ENCODE measurements at places on chromosomes 16 and 17.

- DNase-seq, result no peak
These were observed 18.5 kb upstream of the NTN1 start for GRCh38 chr17:9002606-9003354.

- DNase-seq, result no peak
These were observed 15.0 kb downstream of the PITPNC1 start for GRCh38 chr17:67392111-67392510.

DNA sequence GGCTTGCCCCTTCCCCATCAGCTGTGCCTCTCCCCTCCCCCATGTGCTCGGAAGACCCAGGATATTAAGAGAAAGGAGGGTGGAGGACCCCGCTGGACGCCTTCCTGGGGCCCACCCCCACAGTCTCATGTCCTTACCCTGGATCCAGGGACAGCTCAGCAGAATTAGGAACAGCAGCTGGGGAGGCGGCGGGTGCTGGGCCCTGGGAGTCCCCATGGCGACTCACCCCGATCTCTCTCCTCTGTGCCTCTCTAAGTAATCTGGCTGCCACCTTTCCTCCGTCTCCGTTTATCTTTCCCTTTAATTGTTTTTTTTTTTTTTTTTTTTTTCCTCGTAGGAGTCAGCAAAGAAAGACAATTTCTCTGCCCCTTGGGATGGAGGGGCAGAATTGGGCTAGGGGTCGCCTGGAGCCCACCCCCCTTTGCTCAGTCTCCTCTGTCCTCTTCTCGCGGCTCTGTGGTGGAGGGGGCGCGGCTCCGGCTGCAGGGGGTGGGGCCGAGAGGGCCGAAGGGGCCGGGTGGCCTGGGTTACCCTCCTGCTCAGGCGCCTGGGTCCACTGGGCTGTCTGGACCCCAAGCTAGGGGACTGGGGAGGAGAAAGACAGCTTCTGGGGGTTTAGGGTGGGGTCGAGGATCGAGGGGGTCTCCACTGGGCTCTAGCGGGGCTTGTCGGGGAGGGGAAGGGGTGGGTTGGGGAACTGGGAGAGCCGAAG lies 390 bp downstream of the SEZ6L2 start:
- DNase-seq, result no peak

GRCh38 chr17:226108-227077 lies 44.9 kb upstream of the DOC2B start:
- no peak for DNase-seq

- DNase-seq, result no peak
These were observed 37.1 kb upstream of the MGAT5B start for GRCh38 chr17:76830987-76831715.

DNA sequence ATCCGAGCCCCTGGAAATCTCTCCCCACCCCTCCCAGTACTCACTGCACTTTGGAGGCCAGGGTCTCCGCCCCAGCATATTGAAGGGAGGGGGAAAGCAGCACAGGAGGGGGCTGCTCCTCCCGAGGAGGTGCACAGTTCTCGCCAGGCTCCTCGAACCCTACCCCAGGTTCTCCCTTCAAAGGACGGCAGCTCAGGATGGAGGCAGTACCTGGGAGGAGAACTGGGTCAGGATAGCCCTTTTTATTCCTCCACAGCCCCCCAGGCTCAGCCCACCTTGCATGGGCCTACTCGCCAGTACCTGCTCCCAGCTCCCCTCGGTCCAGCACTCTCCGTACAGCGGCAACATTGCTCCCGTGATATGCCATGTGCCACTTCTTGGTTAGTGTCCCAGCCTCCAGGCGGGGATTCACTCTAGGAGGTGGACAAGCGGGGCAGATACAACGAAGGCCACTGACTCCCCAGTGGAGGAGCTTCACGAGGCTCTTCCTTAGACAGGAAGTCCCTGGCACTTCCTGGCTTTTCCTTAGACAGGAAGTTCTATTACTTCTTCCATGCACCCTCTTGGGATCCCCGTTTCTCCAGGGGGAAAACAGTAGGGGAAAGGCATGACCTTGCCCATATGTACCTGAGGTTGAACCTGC lies 2.1 kb upstream of the GPS2 start:
- no peak for DNase-seq

GRCh38 chr16:68991075-68991474 lies 114.4 kb upstream of the HAS3 start:
- no peak for DNase-seq

DNA sequence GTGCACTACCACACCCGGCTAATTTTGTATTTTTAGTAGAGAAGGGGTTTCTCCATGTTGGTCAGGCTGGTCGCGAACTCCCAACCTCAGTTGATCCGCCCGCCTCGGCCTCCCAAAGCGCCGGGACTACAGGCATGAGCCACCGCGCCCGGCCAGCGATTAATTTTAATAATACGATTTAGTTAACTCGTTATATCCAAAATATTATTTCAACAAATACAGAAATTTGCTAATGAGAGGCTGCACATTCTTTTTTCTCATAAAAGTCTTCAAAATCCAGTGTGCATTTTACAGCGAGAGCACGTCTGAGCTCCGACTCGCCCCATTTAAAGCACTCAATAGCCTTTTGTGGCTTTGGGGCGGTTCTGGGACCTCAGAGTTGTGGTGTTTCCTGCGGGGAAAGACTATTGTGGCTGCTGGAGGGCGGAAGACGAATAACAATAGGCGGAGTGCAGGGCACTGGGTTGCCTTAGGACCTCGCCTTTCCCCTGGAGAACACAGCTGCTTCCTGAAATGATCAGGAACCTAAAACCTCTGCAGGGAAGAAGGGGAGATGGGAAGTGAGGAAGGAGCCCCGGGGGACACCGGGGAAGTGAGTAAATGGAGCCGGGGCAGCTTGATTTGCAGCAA lies 2.9 kb upstream of the ZSCAN10 start:
- no peak for DNase-seq

DNA sequence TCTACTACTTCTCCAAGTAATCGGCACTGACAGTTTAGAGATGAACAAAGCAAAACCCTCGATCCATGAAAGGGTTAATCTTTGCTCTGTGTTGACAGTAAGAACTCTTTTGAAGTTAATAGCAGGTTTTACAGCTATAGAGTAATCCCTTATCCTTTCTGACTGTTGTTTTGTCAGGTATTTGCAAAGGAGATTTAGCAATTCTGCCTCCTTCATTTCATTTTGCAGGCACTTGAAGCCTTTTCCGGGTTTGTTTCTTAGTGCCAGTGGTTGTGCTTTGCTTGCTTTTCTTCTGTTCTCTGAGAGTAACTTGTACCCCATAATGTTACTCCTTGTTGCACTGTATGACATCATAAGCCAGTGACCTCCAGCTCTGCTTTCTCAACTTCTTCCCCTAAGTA lies 64.5 kb downstream of the TANGO6 start:
- DNase-seq, result no peak

DNA sequence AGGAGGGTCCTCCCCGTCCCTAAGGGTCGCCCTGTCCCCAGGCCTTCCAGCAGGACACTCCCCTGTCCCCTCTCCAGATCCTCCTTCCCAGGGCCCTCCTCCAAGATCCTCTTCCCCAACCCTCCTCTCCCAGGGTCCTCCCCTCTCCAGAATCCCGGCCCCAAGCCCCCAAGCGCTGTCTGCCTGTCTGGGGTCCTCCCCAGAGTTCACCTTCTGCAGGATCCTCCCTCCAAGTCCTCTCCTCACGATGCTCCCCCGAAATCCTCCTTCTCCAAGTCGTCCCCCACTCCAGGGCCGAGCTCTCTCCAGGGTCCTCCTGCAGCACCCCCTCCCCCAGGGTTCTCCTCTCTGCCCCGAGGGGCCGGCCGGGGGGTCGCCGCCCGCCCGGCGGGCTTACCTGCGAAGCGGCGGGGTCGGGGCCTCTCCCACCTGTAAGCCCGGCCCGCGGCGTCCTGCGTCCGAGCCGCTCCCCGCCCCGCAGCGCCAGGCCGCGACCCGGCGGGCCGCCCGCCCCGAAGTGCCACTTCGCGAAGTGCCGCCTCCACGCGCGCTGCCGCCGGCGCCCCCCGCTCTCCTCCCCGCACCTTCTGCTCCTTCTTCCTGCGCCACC lies 678 bp upstream of the BAIAP2 start:
- DNase-seq, result no peak

DNA sequence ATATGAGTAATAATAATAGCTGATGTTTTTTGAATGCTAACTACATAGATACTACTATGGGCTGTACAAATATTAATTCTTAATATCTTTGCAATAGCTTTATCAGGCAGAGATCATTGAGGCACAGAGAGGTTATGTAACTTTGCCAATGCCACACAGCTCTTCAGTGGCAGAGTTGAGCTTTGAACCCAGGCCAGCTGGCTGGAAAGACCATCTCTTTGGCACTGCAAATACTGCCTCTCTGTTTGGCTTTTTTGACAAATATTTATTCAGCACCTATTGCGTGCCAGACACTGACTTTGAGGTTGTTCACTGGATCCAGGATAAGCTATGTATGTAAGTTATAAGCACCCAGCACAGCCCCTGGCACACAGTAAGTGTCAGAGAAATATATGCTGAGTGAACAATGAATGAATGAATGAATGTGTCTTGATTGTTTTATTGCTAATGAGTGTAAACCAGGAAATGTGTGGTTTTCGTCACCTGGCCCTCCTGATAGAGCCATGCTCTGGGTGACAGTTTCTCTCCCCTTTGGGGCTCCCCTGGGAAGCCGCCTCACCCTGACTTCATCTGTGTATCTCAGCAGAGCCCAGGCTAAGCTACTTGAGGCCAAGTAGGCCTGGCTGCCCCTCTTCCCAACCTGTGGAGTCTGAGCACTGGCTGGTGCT lies 2.5 kb downstream of the AQP8 start:
- no peak for DNase-seq

DNA sequence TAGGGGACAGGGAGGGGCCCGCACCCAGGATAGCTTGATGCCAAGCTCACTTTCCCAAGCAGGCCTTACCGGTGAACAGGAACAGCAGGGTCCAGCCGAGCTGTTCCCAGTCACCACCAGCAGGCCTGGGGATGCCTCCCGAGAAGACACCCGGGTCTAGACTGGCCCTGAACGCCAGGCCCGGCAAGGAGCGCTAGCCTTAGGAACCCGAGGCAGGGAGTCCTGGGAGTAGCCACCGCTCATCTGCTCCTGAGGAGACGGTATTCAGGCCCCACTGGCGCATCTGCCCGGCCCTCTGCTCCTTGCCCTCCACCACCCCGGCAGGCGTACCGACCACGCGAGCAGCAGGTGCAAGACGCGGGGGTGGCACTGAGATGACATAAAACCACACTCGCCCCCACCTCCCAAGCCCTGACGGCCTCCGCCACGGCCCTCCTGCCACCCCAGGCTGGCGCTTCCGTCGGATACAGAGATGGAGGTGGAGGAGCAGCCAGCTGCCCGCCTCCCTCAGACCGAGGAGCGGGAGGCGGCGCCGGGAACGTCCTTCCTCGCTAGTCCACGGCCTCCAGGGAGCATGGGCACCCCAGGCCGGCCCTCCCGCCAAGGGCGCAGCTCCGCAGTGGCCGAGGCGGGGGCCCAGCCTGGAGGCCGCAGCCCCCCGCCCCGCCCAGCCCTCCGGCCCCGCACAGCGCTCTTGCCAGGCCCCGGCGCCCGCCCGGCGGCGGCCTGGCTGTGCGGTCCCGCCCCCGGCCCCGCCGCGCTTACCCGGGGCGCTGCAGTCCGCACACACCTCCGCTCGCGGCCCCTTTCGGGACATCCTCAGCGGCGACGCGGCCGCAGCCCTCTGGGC lies 661 bp downstream of the GIT1 start:
- DNase-seq, result no peak

- DNase-seq, result no peak
These were observed 61.0 kb upstream of the ELAC2 start for GRCh38 chr17:13078591-13079385.

DNA sequence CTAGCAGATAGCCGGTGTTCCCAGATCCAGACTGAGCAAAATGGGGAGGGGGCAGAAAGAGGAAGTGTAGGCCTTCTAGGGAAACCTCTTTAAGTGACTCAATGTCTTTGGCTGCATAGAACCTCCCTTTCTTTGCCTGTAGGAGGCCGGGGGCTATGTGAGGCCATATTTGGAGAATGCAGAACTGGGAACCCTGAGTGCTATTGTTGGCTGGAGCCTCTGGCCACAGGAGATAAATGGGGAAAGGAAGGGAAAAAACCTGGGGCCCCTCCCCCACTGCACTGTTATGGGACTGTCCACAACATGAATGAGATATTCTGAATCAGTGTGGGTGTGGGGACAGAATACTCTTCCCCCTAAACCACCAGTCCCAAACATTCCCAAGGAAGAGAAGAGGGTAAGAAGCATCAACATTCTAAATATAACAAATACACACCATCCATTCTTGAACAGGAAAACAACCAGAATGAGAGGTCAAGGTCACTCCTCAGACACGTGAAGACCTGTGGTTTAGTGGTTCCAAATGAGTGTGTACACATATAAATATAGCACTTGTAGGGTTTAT lies 2.4 kb downstream of the VPS25 start:
- DNase-seq, result no peak

All from activated T-helper 1 cell treated with anti-CD3 and anti-CD28 coated beads, Interleukin-2, amount 50 U/mL, for 16 hours (primary cell).